KBM-7 (cell line): ENCODE measurements at places on chromosomes 16 and 17.

- no peak for DNase-seq
Measured at GRCh38 chr17:64983708-64984107, 64.4 kb upstream of the LRRC37A3 start.

DNA sequence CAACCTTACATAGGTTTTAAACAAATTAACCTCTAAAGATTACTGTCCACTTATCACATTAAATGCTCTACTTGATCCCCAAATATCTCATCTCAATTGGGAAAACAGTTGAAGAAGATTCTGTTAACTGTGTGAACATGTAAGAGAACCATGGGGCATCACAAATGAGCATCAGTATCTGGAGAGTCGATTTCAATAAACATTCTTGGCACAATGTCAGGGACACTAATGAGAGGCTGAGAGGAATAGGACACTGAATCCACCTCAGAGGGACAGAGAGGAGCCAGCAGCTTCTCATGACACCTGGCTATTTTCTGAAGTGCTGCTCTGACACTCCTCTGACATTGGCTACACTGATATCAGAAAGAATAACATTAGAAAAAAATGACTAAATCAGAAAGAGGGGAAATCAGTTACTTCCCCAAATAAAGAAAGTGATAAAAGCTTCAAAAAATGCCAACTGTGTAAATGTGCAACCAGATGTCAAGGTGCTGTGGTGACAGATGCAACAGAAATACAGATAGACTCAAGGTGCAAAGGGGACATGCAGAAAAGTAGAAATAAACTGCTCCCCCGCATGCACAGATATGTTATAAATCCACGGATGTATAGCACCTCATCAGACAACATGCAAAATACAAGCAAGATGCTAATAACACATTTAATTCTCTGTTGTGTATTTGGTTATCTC is 67.4 kb downstream of the SNX11 start:
- no peak for DNase-seq

DNA sequence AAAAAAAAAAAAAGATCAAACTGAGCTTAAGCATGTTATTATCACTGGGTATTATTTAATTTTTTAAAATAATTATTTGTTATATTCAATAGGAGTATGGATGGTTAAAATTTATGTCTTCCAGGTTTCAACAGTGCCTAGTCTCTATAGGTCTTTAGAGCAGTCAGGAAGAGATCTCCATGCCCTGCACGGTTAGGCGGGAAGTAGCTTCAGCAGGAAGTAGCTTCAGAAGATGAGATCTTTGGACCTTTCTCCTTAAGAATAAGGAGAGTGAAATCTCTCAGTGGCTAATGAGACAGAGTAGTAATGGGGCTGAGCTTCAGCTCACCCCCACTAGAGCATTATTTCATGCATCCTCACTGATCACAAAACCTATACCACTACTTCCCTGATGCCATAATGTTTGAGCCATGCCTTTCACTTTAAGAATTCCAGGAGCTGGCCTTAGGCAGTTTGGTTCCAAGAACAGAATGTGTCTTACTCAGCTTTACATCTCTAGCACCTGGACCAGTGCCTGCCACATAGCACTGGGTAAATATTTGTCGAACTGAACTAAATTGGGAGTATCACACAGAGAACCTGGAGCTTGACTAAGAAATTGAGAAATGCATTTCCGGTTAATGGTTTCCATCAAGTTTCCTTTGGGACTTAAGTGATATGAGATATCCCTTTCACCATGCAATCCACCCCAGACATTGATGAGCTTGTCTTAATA is 43.5 kb downstream of the SCPEP1 start:
- no peak for DNase-seq

DNA sequence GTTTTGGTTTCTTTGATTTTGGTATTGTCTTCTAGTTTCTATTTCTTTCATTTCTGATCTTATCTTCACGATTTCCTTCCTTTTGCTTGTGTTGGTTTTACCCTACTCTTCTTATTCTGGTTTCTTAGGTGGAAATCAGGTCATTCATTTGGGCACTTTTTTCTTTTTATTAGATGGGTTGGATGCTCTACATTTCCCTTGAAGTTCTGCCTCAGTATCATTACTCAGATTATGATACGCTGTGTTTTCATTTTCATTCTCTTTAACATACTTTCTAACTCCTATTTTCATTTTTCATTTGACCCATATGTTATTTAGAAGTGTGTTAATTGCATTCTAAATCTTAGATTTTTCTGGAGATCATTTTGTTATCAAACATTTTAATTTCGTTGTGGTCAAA is 108.6 kb downstream of the IRF8 start:
- DNase-seq = no peak

DNA sequence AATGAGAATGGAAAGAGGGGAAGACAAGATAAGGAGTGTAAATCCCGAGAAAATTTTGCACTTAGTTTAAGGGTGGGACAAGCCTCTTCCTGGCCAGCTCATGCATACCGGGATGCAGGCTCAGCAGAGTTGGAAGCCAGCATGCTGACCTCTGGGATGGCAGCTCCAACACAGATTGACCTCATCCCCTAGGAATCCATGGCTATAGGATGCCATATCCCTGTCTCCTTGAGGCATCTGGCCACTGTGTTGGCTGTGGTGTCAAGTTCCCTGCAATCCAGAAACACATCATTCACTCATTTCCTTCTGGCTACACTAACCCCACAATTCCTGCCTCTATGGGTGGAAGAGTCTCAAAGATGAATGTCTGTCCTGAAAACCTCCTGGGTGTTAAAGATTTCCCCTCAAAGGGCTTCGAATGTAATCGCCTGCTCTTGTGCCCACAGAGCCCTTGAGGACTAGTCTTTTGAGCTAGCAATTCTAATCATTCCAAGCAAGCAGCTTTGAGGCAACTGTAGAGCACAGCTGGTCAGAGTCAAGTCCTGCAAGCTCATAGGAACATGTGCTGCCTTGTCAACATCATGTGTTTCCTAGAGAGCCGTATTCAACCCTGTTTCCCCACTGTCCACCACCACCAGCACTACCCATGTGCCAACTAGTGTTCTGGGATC is 141.4 kb downstream of the PMP22 start:
- no peak for DNase-seq

DNA sequence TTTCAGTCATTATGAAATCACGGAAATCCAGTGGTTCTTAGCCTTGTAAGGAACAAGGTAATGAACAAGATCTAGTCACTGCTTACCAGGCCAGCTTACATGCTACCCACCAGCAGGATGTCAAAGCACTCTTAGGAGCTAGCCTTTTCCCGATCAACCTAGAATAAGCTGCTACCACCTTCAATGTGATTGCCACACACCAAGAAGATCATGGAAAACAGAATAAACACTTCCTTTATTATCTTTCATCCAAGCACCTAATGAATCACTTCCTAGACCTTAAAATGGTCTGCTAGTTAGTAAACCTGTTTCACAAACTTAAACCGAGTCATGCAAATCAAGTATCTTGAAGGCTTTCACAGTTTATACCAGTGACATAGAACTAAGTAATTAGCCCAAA is 5.0 kb downstream of the BBS2 start:
- no peak for DNase-seq

DNA sequence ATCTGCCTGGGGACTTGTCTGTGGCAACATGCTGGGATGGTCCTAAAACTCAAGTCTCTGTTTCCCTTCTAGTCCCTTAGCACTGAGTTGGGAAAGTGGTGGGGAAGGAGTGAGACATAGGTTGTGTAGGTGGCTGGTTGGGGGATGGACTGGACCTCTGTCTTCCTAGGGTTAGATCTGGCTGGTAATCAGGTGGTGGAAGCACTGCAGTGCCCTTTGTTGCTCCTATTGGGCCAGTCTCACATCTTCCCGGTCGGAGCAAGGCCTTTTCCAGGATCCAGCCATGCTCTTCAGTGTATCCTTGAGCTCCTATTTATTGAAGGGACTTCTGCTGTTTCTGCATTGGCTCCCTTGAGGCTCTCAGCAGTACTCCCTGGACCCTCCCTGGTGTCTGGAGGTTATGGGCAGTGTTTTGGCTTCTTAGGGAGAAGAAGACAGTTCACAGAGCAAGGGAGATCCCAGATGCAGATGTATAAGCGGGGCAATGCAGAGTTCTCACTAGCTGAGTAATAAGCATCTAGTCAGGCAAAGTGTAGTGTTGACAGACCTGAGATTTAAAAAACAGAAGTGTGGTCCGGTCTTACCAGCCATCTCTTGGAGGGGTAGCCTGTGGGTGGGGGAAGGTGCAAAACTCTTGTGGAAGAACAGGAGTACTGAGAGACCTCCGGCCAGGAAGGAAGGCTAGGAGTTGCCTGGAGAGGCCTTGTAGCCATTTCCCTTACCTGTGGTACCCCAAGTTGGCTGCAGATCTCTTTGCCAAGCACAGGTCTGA is 1.3 kb upstream of the NUTF2 start:
- peak; percentile 33 for DNase-seq

DNA sequence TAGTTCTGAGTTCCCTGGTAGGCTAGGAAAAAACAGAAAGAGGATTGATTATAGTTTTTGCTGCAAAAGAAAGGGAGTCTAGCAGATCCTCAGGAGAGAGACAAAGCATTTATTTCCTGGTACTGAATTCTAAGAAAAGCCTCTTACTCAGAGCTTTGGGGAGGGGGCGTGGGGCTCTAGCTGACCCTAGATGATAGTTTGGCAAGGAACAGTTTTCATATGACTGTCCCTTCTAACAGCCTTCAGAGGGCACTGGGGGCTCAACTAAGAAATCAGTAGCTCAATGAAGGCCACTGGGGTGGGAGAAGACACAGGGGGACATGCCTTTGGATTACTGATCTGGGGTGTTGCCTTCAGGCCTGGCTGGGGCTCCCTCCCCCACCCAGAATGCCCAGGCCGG is 4.0 kb downstream of the CA7 start:
- DNase-seq = no peak

DNA sequence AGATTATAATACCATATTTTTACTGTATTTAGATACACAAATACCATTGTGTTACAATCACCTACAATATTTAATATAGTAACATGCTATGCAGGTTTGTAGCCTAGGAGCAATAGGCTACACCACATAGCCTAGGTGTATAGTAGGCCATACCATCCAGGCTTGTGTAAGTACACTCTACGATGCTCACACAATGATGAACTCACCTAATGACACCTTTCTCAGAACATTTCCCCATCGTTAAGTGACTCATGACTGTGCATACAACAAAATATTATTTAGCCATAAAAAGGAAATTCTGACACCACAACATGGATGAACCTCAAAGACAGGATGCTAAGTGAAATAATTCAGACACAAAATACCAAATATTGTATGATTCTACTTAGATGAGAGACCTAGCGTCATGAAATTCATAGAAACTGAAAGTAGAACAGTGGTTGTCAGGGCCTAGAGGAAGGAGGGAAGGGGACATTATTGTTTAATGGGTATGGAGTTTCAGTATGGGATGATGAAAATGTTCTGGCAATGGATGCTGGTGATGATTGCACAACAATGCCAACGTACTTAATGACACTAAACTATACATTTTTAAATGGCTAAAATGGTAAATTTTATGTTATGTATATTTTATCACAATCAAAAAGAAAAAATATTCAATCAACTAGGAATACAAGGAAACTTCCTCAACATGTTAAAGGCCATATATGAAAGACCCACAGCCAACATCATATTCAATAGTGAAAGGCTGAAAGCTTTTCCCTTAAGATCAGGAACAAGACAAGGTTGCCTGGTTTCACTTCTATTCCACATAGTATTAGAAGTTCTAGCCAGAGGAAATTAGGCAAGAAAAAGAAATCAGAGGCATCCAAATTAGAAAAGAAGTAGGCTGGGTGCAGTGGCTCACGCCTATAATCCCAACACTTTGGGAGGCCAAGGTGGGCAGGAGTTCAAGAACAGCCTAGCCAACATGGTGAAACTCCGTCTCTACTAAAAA is 5.9 kb upstream of the C16orf87 start:
- no peak for DNase-seq

- no peak for DNase-seq
Measured at GRCh38 chr16:79263425-79263824, 337.1 kb downstream of the MAF start.

GRCh38 chr17:57068222-57068658 is 16.8 kb upstream of the AKAP1 start:
- DNase-seq = no peak
